HCT116 (cell line): ENCODE measurements at places on chromosomes 7 and 10. TPM values are rescaled to one million over a fixed set of nuclear protein-coding genes. Genes with fewer than 3 reads are reported as not detected.

- DNase-seq: no peak
Measured at GRCh38 chr10:24618401-24618800, 105.3 kb downstream of the ARHGAP21 start.

FASTK gene
- 86.4 TPM for total RNA-seq

DNA sequence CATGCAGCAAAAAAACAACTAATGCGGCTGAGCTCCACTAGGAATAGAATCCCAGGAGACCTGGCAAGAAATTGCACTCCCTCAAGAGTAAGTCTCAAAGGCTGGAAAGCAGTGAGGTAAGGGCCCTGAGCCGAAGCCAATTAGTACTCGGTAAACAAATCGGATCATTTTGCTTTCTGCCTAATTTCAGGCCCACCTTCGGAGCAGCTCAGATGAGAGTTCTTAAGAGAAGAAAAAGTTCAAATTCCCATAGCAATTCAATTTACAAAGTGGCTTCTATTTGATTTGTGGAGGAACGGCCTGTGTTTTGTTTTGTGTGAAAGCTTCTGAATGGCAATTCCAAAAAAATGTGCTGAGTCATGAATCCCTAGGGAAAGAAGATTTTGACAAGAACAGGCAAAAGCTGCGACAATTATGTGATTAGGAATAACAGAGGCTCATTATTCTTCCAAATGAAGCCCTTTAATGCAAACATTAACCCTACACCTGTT lies 60.9 kb downstream of the SLC16A9 start:
- no peak for DNase-seq

GRCh38 chr7:16695621-16696237 lies 49.7 kb downstream of the BZW2 start:
- DNase-seq: peak; percentile 48

DNA sequence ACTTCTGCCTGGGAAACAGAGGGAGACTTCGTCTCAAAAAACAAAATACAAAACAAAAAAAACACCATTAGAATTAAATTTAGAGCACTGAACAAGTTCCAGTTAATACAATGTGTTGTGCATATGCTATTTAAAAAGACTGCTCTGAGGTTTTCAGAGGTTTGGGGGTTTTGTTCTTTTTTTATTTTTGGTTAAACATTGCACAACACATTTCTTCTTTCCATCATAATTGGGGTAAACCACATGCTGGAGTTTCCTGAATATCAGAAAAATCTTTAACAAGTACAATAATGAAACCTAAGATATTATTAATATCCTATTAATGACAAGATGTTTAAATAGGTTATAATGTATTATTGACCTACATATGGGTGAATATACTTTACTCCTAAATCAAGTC lies 26.3 kb downstream of the IGF2BP3 start:
- no peak for DNase-seq

- no peak for DNase-seq
Measured at GRCh38 chr7:41261080-41261479, 441.8 kb downstream of the INHBA start.

AKR1C4 gene
- total RNA-seq: not detected

- DNase-seq: no peak
Measured at GRCh38 chr7:1163121-1163520, 3.1 kb upstream of the ZFAND2A start.

DNA sequence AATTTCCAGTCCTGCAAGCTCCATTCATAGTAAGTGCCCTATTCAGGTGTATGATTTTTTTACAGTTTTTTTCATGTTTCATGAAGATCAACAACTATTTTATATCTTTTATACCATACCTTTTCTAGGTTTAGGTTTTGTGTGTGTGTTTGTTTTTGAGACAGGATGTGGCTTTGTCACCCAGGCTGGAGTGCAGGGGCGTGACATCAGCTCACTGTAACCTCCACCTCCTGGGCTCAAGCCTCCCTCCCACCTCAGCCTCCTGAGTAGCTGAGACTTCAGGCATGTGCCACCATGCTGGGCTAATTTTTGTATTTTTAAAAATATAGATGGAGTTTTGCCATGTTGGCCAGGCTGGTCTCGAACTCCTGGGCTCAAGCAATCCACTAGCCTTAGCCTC lies 35.0 kb downstream of the ARMH3 start:
- no peak for DNase-seq

ACSM6 gene
- total RNA-seq: not detected

- no peak for DNase-seq
Measured at GRCh38 chr10:113063043-113063967, 113.3 kb downstream of the TCF7L2 start.

SFRP5 gene
- not detected for total RNA-seq

DNA sequence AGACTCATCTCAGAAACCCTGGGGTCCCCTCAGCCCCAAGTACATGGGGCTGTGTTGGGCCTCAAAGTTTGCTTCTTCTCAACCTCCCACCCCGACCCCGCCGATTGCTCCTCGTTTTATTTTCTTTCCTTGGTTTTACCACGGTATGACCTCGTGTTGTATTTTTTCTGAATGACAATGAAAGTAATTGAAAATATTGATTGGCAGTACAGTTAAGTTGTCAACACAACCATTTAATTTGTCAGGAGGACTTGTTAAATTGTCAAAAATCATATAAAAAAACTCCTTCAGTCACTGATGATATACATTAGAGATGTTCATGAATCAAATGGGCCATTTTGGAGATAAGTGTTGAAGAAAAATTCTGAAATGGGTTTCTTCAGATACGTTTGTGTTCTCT lies 520.7 kb downstream of the LRMDA start:
- DNase-seq: no peak

AKR1E2 gene
- 5.0 TPM for total RNA-seq

GRCh38 chr7:5523052-5523711 lies 99.5 kb upstream of the TNRC18 start:
- DNase-seq: no peak
